Activated T-helper 2 cell treated with anti-CD3 and anti-CD28 coated beads, Interferon-gamma antibody, Interleukin-2, Interleukin-4, amounts not matched to agents 10 μg/mL and 5 μg/mL and 100 μg/mL, durations not matched to agents 14 hours and 24 hours and 36 hours (primary cell): ENCODE measurements at places on chromosomes 5 and 9. TPM values are rescaled to one million over a fixed set of nuclear protein-coding genes. Genes with fewer than 3 reads are reported as not detected.

DNA sequence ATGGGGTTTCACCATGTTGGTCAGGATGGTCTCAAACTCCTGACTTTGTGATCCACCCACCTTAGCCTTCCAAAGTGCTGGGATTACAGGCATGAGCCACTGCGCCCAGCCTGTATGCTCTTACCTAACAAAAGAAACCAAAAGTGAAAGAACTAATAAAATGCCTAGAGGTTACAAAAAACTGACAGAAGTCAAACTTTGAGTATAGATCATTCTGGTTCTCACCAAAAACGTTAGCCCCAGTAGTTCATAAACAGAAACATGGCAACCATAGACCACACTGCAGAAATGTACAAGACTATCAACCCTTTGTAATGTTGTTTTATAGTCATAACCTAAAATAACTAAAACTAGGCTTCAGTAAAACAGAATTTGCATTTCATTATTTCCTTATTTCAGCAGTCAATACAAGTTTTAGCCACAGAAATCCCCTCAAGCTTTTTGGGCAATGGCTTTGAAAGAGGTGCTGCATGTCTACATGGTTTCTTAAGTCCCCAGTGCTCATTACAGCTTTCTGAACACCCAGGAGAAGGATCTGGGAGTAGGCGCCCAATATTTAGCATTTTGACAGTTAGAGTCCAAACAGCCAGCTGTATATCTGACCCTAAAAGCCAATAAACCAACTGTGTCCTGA is 72.5 kb downstream of the EPB41L4A start:
- no peaks in the 10 kb centered on the region for H3K4me1 ChIP-seq
- peaks cover 1% of the 10 kb centered on the region for H3K27me3 ChIP-seq
- no peak for DNase-seq
- no peaks in the 10 kb centered on the region for H3K36me3 ChIP-seq

GRCh38 chr5:55569513-55569865 is 34.7 kb upstream of the PLPP1 start:
- H3K27me3 ChIP-seq: no peaks in the 10 kb centered on the region
- no peak overlapping the region for H3K27ac ChIP-seq
- H3K4me3 ChIP-seq: no peak overlapping the region
- no peak for DNase-seq
- no peaks in the 10 kb centered on the region for H3K36me3 ChIP-seq

DNA sequence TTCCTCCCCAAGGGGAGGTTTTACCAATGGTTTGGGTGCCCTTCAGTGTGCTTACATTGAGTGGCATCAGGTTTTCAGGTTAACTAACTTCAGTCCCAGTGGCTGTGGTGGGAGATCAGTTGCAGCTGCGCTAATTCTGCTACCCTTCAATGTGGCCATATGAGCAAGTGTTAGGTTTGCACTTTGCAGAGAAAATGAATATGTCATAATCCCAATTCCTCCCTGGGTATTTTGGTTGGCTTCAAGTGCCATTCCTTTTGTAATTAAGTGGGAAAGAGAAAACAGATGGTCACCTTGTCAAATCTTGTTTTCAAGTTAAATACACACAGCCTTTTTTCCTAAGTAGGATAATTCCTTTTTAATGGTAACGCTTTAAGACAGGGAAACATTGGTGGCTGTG is 236.2 kb downstream of the TLE4 start:
- no peak overlapping the region for H3K27ac ChIP-seq
- no peak overlapping the region for H3K4me3 ChIP-seq
- no peak for DNase-seq
- peaks cover 10% of the 10 kb centered on the region for H3K4me1 ChIP-seq

- no peak overlapping the region for H3K4me3 ChIP-seq
- DNase-seq: no peak
- no peaks in the 10 kb centered on the region for H3K36me3 ChIP-seq
- no peaks in the 10 kb centered on the region for H3K27me3 ChIP-seq
- no peaks in the 10 kb centered on the region for H3K4me1 ChIP-seq
- H3K27ac ChIP-seq: no peak overlapping the region
Measured at GRCh38 chr5:28275931-28276330, 1237.5 kb upstream of the CDH9 start.

- H3K36me3 ChIP-seq: peaks cover 19% of the 10 kb centered on the region
- no peak overlapping the region for H3K27ac ChIP-seq
- no peak for DNase-seq
- H3K4me3 ChIP-seq: no peak overlapping the region
- peaks cover 3% of the 10 kb centered on the region for H3K27me3 ChIP-seq
- peaks cover 3% of the 10 kb centered on the region for H3K4me1 ChIP-seq
Measured at GRCh38 chr9:136720251-136720897, 8.0 kb downstream of the DIPK1B start.

GRCh38 chr5:124764585-124764984 is 18.1 kb upstream of the ZNF608 start:
- no peaks in the 10 kb centered on the region for H3K36me3 ChIP-seq
- H3K4me3 ChIP-seq: no peak overlapping the region
- no peaks in the 10 kb centered on the region for H3K27me3 ChIP-seq
- no peak overlapping the region for H3K27ac ChIP-seq
- no peak for DNase-seq

DNA sequence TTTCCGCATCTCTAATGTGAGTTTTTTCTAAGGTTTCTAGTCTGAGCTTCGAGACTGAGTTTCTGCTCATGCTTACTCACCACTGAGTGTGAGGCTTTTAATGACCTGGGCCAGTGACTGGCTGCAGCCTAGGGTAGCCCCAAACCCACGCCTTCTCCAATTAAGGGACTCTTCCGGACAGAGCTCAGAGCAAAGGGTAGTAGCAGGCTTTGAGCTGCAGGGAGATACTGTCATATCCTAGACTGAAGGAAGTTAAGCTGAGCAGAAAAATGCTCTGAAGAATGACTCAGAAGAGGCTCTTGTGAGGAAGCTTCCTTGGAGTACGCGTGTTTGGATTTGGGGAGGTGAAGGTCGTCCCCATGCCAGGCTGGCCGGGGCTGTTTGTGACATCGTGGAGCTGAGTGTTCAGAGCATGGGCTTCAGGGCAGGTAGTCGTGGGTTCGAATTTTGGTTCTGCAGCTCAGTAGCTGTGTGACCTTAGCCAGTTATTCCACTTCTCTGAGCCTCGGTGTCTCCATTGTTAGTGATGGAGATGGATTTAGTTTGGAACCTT is 3.5 kb downstream of the USP20 start:
- DNase-seq: no peak
- H3K4me1 ChIP-seq: peaks cover 46% of the 10 kb centered on the region
- H3K36me3 ChIP-seq: peaks cover 35% of the 10 kb centered on the region

GRCh38 chr9:137455359-137455991 is 3.7 kb downstream of the NSMF start:
- peaks cover 23% of the 10 kb centered on the region for H3K36me3 ChIP-seq
- H3K4me3 ChIP-seq: no peak overlapping the region
- H3K27ac ChIP-seq: no peak overlapping the region
- H3K27me3 ChIP-seq: no peaks in the 10 kb centered on the region

UNC5A gene
- not detected in 2 replicates for total RNA-seq

CDH6 gene
- not detected in 2 replicates for total RNA-seq

DUSP1 gene
- 8.9 and 9.7 TPM in 2 replicates for total RNA-seq

NIPAL4 gene
- total RNA-seq: 1.9 and 2.1 TPM in 2 replicates
